MCF 10A (cell line): ENCODE measurements at places on chromosomes 1 and 21. TPM values are rescaled to one million over a fixed set of nuclear protein-coding genes. Genes with fewer than 3 reads are reported as not detected.

DNA sequence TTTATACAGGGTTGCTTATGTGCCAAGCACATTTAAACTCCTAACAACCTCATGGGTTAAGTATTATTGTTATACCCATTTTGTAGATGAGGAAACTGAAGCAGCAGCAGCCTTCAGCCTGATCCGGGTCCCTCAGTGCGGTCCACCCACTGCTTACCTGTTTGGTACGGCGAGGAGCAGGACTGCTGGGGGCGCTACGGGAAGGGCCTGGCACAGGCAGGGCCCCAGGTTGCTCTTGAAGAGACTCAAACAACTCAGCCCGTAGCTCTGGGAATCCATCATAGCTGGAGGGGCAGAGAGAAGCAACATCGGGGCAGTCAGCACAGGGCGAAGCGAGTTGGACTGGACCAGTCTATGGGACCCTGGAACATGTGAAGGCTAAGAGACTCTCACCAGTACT lies 9.2 kb downstream of the DENND4B start:
- H3K36me3 ChIP-seq: peaks cover 75% of the 10 kb centered on the region
- no peaks in the 10 kb centered on the region for H3K4me1 ChIP-seq
- DNase-seq: no peak
- peak overlapping the region; percentile 13 for H3K27ac ChIP-seq
- no peaks in the 10 kb centered on the region for H3K27me3 ChIP-seq

Gene SLAMF7
- 8.6 and 26.3 TPM in 2 replicates for total RNA-seq

Gene UBL4B
- total RNA-seq: not detected in 2 replicates

Gene OR2L3
- total RNA-seq: not detected in 2 replicates
